GM12864 (cell line): ENCODE measurements at places on chromosomes 13 and 19.

GRCh38 chr19:34573226-34573864 lies 91.8 kb downstream of the WTIP start:
- DNase-seq = no peak

DNA sequence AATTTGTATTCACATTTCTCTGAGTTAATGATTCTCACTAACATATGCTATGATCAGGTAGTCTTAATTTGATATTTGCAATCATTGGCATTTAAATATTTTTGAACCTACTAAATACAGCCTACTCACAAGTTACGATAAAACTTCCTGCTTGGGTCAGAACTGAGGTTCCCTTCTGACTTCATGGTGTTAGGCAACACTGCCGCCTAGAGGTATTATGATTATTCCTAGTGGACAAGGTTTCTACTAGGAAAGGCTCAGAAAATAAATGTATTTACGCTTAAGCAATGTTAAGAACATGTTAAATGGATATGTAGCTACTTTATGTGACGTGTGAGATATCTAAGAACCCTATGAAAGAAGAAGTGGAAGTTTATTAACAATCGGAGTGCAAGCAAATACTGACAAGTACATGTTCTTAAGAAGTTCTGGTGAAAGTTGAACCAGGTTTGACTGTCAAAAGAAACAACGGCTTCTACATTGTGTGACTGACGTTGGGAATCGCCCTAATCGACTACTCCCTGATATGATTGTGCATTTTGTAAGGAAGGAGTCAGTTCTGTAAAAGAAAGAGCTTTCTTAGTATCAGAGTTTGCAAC lies 1395.8 kb downstream of the SLITRK5 start:
- no peak for DNase-seq

GRCh38 chr13:52846567-52847321 lies 1.7 kb downstream of the PCDH8 start:
- DNase-seq = no peak

DNA sequence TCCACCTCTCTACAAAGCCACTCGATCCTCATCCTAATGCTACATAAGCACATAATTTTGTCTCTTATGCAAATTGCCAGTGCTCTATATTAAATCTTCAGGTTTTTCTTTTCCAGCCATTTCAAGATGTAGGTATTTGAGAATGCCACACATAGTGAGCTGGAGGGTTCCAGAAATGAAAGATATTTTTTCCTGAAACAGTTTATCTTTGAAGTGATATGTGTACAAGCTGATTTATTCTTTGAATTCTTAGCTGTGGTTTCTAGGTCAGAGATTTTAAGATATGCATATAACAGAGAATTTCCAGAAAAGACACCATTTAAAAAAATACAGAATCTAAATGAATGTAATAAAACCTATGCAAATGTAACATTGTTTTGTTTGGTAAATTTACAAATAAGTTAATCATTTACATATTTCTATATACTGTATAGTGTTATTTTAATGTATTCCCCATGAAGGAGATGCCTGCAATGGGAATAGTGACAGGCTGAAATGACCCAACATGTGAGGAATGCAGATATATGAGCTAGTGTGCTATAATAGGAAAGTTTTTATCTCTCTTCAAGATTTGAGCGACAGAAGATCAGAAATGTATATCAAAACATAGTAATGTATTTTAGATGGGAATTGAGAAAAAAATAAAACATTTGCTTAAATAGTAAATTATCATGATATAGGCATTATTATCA lies 570.2 kb downstream of the SLITRK1 start:
- DNase-seq = no peak

- no peak for DNase-seq
Observed at GRCh38 chr13:32247887-32248286, 67.3 kb downstream of the ZAR1L start.
